Vagina (tissue), 2 donors: ENCODE measurements at places on chromosomes 3 and 15. TPM values are rescaled to one million over a fixed set of nuclear protein-coding genes. Genes with fewer than 3 reads are reported as not detected.

- no peaks in the 10 kb centered on the region for H3K27me3 ChIP-seq
- H3K4me1 ChIP-seq, result peaks cover 8% of the 10 kb centered on the region
- no peak overlapping the region for H3K27ac ChIP-seq
- no peak overlapping the region for H3K4me3 ChIP-seq
Observed at GRCh38 chr3:108485146-108485545, 25.2 kb downstream of the MYH15 start.

The MRAS gene
- total RNA-seq, result 26.8 TPM

DNA sequence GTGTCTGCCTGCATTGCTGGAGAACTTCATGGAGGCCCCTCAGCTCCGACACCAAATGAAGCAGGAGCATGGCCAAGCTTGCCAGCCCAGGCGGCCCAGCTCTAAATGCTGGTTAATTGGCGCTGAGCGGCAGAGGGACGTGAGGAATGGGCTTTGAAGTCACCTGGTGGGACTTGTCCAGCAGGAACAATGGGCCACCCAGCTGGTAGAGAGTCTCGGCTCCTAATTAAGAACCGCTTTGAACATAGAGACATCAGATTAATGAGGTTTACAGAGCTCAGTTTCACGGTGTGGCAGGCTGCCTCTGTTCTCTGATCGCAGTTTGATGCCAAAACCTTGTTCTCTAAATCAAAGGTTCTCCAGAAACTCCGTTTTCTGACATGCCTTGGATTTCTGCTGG, 77.5 kb upstream of the LINGO1 start:
- no peak for DNase-seq
- no peaks in the 10 kb centered on the region for H3K27me3 ChIP-seq
- no peaks in the 10 kb centered on the region for H3K36me3 ChIP-seq
- no peaks in the 10 kb centered on the region for H3K4me1 ChIP-seq
- no peak overlapping the region for H3K4me3 ChIP-seq

DNA sequence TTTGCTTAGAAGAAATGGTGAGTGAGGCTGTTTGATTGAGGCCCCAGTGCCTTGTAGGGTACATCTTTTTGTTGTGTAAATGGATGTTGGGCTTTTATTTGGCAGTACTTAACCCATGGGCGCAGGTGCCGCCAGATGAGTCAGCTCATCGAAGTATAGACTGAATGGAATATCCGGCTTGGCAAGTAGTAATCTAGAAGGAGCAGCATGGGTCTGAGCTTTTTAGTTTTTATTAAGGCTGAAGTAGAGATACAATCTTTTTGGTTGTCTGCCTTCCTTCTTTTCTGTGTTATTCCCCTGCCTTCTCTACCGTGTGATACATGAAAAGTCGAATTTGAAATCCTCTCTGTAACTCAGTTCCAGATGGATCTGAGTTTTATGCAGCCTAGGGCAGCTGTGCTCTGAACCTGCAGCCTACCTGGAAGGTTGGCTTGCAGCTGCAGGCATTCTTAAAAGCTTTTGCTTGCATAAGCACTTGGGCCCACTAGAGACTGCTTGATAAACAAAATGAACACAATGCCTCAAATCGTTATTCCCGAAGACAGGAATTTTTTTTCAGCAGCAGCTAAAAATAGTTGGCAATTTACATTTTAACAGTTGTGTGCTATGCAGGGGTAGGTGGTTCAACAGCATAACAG, 177.5 kb upstream of the CGNL1 start:
- no peak overlapping the region for H3K27ac ChIP-seq
- H3K4me1 ChIP-seq, result peaks cover 25% of the 10 kb centered on the region
- no peak overlapping the region for H3K4me3 ChIP-seq
- H3K27me3 ChIP-seq, result no peaks in the 10 kb centered on the region
- H3K36me3 ChIP-seq, result no peaks in the 10 kb centered on the region
- no peak for DNase-seq

- DNase-seq, result no peak
- no peaks in the 10 kb centered on the region for H3K4me1 ChIP-seq
- H3K36me3 ChIP-seq, result no peaks in the 10 kb centered on the region
- H3K4me3 ChIP-seq, result no peak overlapping the region
- H3K27me3 ChIP-seq, result no peaks in the 10 kb centered on the region
Observed at GRCh38 chr15:45473068-45473467, 49.5 kb downstream of the SLC30A4 start.

- H3K27ac ChIP-seq, result no peak overlapping the region
- H3K27me3 ChIP-seq, result no peaks in the 10 kb centered on the region
- H3K36me3 ChIP-seq, result no peaks in the 10 kb centered on the region
- no peaks in the 10 kb centered on the region for H3K4me1 ChIP-seq
- no peak for DNase-seq
Observed at GRCh38 chr3:16741103-16741758, 136.0 kb upstream of the DAZL start.

DNA sequence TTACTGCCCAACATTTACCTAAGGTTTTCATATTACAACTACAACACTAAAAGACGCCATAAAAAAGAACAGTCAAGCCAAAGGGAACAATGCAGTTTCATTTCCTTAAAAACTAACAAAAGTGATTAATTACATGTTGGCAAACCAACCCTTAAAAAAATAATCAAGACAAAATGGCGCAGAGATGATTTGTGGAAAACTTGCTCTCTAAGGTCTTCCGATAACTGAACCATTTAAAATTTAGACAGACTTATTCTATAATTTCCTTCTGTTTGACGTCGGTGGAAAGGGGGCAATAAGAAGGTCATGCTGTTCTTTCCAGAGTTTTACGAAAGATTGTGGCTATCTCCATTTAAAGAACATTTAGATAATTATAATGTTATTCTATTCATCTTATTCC, 87.6 kb downstream of the RYK start:
- no peaks in the 10 kb centered on the region for H3K4me1 ChIP-seq
- H3K27me3 ChIP-seq, result no peaks in the 10 kb centered on the region
- H3K4me3 ChIP-seq, result no peak overlapping the region
- no peak overlapping the region for H3K27ac ChIP-seq

The ANKUB1 gene
- not detected for total RNA-seq

DNA sequence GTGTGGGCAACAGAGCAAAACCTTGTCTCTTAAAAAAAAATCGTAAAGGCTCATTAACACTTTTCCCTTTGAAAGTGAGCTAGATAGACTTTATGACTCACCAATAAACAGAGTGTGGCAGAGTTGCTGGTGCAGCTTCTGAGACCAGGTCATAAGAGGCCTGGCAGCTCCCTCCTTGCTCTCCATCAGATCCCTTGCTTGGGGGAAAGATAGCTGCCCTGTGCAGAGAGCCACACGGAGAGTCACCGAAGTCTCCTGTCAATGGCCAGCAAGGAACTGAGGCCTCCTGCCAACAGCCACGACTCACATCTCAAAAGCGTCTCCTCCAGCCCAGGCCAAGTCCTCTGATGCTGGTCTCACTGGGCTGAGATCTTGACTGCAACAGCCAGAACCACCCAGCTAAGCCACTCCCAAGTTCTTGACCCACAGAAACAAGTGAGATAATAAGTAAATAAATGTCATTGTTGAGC, 8.7 kb upstream of the GP9 start:
- H3K27ac ChIP-seq, result peak overlapping the region; percentile 51
- peaks cover 17% of the 10 kb centered on the region for H3K4me1 ChIP-seq
- no peaks in the 10 kb centered on the region for H3K36me3 ChIP-seq
- H3K4me3 ChIP-seq, result no peak overlapping the region
- H3K27me3 ChIP-seq, result no peaks in the 10 kb centered on the region
- no peak for DNase-seq

DNA sequence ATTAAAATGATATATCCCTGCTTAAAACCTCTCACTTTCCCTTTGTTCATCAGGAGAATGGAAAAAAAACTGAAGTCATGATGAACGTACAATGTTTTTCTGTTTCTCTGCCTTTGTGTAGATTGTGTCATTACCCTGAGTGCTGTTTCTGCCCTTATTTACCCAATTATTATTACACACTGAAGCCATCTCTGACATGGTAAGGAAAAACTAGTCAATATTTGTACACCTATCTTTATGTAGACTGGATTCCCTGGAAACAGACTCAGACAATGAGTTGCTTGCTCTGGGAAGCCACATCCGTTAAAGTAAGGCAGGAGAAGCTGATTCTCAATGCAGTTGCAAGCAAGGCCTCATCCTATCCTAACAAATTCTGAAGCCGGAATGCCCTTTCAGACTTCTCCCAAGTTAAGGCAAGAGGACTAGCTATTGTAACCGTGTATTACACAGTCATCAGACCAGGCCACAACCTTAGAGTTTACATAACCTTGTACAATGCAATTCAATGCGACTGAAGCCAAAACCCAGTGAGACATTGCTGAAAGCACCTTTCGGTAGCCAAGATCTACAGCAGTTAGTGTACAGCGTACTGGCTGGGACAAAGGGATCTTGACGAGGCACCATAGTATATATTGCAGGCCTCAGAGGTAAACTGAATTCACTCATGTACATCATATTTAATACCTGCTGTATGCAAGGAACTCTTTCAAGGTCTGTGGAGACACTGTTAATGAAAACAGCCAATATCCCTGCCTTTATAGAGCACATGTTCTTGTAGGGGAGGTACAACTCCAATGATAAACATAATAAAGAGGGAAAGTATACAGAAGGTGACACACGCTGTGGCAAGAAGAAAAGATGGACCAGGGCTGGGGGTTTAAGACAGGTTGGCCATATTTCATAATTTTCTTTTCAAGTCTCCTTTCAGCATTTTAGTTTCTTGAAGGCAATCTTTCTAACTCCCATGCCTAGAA, 1040.8 kb upstream of the SEMA6D start:
- no peaks in the 10 kb centered on the region for H3K4me1 ChIP-seq
- DNase-seq, result no peak
- no peaks in the 10 kb centered on the region for H3K36me3 ChIP-seq
- H3K27me3 ChIP-seq, result no peaks in the 10 kb centered on the region
- no peak overlapping the region for H3K4me3 ChIP-seq

DNA sequence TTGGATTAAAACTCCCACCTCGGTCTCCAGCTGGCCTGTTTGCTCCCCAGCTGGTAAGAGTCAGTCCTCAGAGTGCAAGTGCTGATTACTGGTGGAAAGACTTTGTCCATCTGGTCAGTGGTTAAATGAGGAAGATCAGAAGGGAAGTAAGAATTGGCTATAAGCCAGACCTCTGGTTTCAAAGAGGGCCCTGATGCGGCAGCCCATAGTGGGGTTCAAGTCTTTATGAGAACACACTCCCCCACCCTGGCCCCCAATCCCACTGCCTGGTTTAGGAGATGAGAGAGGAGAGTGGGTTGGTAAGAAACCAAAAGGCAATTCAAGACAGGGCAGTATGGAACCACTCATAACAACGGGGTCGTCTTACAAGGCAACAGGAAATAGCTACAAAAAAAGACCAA, 65.0 kb downstream of the FRMD4B start:
- DNase-seq, result no peak
- H3K27ac ChIP-seq, result peak overlapping the region; percentile 29
- H3K36me3 ChIP-seq, result no peaks in the 10 kb centered on the region
- H3K4me1 ChIP-seq, result no peaks in the 10 kb centered on the region
- H3K27me3 ChIP-seq, result no peaks in the 10 kb centered on the region
- no peak overlapping the region for H3K4me3 ChIP-seq

The WDR49 gene
- total RNA-seq, result 2.2 TPM

DNA sequence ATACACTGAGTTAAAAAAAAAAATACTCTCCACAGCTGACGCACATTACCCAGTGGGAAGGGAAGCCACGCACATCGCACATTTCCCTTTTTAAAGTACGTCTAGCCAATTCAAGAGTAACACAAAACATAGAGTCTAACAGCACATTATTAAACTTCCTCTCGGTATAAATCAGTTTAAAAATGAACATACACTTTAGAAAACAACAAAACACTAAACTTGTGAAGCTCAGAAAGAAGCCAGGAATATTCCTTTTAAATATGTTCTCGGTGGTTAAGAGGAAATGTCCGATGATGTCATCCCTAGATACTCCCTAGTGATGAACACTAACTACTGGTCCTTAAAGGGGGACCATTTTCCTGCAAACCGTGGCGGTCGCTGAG, 721 bp downstream of the MYEF2 start:
- H3K36me3 ChIP-seq, result no peaks in the 10 kb centered on the region
- peak overlapping the region; percentile 47 for H3K4me3 ChIP-seq
- H3K4me1 ChIP-seq, result peaks cover 13% of the 10 kb centered on the region
- H3K27ac ChIP-seq, result peak overlapping the region; percentile 17
- H3K27me3 ChIP-seq, result peaks cover 4% of the 10 kb centered on the region

DNA sequence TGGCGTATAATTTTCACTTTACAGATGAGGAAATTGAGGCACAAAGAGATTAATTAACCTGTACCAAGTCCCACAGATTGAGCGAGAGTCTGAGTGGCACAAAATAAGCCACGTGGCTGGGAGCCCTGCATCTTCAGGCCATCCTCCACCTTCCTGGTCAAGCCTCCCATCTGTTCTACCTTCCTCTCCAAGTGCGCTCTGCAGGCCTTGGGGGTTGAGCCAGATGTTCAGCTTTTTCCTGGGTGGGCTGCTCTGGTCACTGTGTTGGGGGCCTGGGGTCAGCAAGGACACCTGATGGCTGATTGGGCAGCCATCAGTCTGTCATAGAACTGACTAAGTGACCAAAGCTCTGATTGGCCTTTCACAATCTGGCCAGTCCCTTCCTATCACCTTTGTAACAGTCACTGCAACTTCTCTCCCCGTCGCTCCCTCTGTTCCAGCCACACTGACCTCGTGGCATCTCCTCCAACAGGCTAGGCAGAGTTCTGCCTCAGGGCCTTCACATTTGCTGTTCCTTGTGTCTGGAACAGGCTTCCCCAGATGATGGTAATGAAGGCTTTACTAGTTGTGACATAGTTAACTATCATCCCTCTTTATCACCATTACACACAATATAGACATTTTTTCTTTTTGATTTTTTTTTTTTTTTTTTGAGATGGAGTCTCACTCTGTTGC, 46.8 kb downstream of the SCN5A start:
- H3K36me3 ChIP-seq, result no peaks in the 10 kb centered on the region
- no peaks in the 10 kb centered on the region for H3K4me1 ChIP-seq
- no peaks in the 10 kb centered on the region for H3K27me3 ChIP-seq
- DNase-seq, result no peak

The CNTN4 gene
- 22.1 TPM for total RNA-seq

GRCh38 chr3:150414959-150415358, 6.9 kb downstream of the TSC22D2 start:
- H3K27me3 ChIP-seq, result no peaks in the 10 kb centered on the region
- no peak for DNase-seq
- peaks cover 92% of the 10 kb centered on the region for H3K4me1 ChIP-seq
- peak overlapping the region; percentile 6 for H3K27ac ChIP-seq
